GM23248 (cell line): ENCODE measurements at places on chromosomes 6 and 20. TPM values are rescaled to one million over a fixed set of nuclear protein-coding genes. Genes with fewer than 3 reads are reported as not detected.

DNA sequence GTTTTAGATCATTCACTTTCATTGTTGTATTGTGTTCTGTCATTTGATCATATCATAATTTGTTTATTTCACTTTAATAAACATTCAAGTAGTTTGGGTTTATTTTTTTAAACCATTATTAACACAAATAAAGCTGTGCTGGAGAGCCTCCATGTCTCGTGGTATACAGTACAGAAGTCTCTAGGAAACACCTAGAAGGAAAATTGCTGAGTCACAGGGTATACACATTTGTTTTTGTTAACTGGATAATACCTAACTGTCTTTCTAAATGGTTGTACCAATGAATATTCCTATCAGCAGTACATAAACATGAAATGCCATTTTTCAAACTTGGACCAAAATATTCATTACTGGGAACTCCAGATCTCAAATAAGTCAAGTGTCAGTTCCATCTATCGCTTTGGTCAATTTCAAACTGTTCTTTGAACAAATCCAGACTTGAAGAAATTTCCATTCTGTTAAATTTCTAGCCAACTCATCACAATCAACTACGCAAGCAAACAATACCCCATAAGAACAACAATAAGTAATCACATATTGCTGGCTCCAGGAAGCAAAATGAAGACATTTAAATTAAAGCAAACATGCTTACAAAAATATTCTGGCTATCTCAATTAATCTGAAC lies 138.1 kb downstream of the ATXN1 start:
- DNase-seq: peak; percentile 32

DNA sequence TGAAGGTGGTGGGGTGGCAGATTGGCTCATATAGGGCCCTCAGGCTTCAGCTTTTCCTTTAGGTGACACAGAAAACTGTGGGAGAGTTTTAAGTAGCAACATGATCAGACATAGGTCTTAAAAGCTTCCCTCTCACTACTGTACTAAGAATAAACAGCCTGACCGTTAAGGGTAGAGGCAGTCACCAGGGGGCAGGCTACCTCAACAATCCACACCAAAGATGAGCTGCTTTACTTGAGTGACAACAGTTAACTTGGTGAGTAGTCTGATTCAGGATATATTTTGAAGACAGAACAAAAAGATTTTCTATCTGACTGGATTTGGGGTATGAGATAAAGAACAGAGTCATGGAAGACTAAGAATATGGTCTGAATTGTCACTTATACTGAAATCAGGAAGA lies 193.1 kb upstream of the SHLD1 start:
- peak; percentile 63 for DNase-seq

DNA sequence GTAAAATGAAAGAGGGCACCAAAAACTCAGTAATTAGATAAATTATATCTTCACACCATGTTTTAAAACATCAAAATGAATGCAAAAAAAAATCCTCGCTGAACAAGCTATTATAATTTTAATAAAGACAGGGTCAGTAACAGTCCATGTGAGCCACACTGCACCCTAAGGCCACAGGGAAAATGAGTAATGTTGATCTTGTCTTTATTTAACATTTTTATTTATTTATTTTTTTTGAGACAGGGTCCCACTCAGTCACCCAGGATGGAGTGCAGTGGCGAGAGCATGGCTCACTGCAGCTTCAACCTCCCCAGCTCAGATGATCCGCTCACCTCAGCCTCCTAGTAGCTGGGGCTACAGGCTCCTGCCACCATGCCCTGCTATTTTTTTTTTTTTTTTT lies 8.7 kb upstream of the NFATC2 start:
- no peak for DNase-seq

DNA sequence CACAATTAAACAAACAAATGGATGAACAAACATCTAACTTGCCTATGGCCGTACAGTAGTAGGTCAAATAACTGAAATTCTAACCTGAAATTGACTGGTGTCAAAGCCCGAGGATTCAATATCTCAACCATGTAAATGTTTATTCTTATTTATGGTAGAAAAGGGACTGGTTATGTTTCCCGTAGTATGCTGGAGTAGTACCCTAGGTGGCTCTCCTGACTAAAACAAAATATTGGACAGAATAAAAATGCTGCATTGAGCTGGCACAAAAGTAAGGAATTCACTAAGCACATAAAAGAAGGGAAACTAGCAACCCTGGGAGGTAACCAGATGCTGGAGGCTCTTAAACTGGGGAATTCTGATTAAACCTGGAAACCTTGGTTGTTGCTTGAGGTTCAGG lies 117.1 kb upstream of the PREP start:
- no peak for DNase-seq

DNA sequence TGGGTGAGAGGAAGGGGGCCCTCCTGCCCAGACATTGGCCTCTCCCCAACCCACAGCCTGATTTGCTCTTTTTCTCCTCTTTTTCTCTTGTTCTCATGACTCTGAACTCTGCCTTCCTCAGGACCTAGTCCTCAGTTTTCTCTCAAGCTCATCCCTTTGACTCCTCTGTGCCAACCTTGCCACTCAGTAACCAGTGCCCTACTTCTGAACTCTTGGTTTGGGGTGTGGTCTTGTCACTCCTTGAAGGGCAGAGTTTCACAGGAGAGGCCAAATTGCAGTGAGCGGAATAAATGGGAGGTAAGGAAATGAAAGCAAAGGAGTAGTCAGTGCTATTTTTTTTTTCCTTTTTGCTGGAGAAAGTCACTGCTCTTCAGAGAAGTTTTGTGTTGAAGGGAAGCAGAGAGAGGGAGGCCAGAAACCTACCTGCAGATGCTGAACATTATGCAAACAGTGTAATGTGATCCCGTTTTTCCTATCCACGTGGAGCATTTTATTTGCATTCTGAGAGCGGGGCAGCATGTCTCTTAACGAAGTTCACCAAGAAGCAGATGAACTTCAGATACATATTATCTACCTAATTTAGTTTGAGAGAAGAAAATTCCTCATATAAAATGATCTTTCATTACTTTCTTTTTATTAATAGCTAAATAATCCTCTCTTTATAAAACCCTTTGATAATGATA lies 26.9 kb downstream of the CFAP61 start:
- DNase-seq: no peak

DNA sequence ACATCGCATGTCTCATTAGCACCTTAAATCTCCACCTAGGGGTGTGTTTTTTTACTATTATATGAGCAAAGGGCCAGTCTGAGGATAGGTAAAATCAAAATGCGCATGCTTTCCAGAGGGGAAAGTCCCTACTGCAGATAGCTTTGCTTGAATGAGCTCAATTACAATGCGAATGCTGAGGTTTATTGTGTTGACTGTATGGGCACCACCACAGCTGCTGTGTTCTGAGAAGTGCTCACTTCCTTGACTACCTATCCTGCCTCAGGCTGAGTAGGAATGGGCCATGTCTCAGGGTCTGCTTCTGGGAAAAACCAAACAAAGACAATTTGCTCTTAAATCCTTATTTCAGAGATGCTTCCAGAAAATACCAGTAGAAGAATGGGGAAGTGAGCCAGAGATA lies 36.6 kb downstream of the MOCS1 start:
- no peak for DNase-seq

- peak; percentile 53 for DNase-seq
Measured at GRCh38 chr6:83429857-83430610, 817 bp downstream of the ME1 start.

DNA sequence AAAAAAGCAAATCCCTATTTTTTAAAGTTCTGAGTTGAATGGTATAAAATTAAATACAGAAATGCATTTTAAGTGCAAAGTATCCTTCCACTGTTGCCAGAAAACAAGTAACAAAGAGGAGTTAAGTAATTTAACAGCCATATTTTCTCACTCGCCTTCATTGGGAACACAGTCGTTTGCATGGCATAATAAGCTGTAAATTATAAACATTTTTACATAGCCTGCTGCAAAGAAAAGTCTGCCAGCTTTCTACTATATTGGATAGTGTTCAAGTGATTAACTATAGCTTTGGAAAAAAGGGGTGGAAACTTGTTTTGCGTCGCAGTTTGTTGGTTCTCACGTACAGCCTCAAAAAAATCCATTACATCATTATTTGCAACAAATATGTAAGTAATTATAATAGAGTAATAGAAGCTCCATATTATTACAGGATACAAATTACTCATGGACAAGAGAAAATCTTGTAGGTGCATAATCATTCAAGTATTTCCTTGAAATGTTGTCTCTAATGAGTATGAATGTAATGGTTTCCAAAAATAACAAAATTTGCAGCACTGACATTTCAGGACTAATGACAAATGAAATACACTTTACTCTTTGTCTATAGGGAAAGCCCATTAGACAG lies 139.3 kb downstream of the PDSS2 start:
- peak; percentile 79 for DNase-seq

DNA sequence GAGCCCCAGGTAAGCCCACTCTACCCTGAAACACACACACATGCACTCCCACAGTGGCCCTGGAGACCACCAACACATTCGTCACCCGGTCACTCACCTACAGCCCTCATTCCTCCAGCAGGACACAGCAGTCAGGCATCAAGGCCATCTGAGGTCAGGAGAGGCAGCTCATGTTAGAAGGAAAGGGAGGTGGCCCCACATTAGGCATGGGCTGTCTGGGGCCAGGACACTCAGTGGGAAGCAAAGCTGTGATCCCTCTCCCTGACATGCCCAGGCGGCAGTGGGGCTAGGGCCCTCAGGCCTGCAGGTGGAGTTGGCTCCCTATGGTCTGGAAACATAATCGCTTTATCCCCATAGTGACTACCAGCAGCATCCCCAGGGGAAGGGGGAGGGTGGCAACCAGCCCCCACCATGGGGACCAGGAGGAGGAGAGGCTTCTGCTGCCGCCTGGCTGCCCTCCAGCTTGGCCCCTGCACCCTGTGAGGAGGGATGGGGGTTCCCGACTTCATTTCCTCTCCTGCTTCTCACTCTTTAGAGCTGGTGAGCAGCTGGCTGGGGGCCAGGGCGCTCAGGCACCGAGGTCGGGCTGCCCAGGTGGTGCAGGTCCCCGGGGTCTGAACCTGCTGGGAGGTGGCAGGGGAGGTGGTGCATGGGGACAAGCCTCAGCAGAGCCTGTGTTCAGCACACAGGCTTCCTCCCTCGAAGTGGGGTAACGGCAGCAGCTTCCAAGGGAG lies 76.6 kb upstream of the CST7 start:
- DNase-seq: no peak

GRCh38 chr6:78948785-78949184 lies 81.4 kb downstream of the IRAK1BP1 start:
- DNase-seq: no peak

Gene MUC21
- total RNA-seq: not detected in 2 replicates

Gene FOXS1
- not detected in 2 replicates for total RNA-seq

Gene HRH3
- total RNA-seq: not detected in 2 replicates

Gene OPN5
- total RNA-seq: not detected in 2 replicates
